Neural crest cell (in vitro differentiated cells): ENCODE measurements at places on chromosomes 5 and 9.

- DNase-seq: no peak
Measured at GRCh38 chr5:15933259-15934207, 246.1 kb downstream of the MARCHF11 start.

- no peak for DNase-seq
Measured at GRCh38 chr5:148343603-148344487, 8.5 kb downstream of the SPINK9 start.

DNA sequence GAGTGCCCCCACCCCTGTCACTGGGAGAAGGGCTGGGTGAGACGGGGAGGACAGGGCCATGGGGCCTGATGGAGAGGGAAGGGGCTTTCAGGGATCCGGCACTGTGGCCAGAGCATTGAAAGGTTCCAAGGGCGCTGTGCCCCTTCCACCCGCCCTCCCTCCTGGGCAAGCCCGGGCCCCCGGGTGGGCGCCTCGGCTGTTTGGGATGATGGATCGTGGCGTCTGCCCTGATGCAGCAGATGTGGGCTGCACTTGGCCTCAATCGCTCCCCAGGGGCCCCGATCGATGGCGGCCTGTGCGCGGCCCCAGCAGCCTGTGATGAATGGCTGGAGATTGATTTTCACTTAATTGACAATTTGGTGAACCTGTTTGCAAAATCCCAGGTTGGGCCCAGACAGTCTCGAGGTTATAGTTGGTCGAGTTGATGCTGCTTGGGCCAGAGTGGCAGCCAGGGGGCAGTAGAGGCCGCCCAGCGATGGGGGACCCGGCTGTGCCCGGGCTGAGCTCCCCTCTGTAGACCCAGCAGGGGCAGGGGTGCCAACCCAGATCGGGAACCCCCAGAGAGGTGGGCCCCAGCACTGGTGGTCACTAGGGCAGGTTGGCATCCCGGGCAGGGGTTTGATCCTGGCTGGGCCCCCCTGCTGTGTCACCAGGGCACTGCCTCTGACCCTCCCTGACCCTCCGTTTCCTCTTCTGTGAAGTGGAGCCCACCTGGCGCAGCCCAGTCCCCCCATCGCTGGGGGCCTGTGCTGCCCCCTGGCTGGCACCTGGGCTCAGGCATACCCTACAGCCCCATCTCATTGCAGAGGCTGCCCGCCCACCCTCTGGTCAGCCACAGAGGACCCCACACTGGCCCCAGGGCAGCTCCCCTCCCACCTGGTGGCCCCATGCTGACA lies 34.7 kb downstream of the LHX3 start:
- DNase-seq: peak; percentile 55

- no peak for DNase-seq
Measured at GRCh38 chr9:78490231-78490630, 193.3 kb downstream of the PSAT1 start.

- no peak for DNase-seq
Measured at GRCh38 chr5:179919487-179920060, 11.9 kb upstream of the TBC1D9B start.

GRCh38 chr5:9898319-9898718 lies 268.2 kb upstream of the TAS2R1 start:
- peak; percentile 9 for DNase-seq
